ENCODE measurements at places on chromosomes 5 and 9.

DNA sequence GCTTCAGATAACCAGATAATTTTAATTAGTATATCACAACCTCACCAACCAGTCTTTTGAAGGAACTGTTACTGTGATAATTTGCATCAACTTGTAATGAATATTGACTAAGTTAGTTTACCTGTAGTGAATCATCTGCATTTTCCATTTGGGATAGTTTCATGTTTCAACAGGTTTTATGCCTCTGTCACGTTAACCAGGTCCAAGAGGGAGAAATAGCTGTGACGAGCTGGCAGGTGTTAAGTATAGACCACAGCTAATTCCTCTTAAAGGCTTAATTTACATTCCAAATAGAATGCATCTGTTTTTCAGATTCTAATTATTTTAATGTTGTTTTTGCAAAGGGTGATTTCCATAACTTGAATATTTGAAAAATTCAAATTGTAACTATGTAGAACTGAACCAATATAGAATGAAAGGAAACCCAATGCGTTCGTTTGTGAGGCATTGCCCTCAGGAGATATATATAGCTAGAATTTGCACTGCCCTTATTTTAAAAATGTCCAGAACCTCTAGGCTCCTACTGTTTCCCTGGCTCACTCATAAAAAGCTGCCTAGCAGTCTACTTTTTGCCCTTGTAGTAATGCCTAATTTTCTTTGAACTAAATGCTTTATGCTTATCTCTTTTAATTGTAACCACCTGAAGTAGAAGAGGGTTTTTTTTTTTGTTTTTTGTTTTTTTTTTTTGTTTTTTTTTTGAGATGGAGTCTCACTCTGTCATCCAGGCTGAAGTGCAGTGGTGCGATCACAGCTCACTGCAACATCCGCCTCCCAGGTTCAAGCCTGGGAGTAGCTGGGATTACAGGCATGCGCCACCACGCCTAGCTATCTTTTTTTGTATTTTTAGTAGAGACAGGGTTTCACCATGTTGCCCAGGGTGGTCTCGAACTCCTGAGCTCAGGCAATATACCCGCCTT lies 270.5 kb downstream of the SMARCA2 start:
- peak; percentile 14 for DNase-seq

GRCh38 chr5:14724633-14725032 lies 60.1 kb downstream of the OTULIN start:
- no peak for DNase-seq

GRCh38 chr5:180976518-180976917 lies 12.1 kb upstream of the BTNL3 start:
- DNase-seq = no peak

DNA sequence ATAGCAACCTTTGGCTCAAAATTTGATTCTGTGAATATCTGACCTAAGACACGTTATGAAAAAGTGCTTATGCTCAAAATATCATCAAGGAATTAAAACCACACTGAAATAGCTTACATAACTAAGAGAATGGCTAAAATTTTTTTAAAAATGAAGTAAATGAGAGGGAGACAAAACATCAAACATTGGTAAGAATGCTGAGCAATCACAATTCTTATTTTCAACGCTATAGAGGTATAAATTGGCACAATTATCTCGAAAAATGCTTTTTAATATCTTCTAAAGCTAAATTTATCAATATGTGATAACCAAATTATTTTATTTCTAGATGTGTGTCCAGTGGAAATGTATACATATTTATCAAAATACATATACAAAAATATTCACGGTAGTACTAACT lies 381.3 kb downstream of the ANXA1 start:
- DNase-seq = no peak

DNA sequence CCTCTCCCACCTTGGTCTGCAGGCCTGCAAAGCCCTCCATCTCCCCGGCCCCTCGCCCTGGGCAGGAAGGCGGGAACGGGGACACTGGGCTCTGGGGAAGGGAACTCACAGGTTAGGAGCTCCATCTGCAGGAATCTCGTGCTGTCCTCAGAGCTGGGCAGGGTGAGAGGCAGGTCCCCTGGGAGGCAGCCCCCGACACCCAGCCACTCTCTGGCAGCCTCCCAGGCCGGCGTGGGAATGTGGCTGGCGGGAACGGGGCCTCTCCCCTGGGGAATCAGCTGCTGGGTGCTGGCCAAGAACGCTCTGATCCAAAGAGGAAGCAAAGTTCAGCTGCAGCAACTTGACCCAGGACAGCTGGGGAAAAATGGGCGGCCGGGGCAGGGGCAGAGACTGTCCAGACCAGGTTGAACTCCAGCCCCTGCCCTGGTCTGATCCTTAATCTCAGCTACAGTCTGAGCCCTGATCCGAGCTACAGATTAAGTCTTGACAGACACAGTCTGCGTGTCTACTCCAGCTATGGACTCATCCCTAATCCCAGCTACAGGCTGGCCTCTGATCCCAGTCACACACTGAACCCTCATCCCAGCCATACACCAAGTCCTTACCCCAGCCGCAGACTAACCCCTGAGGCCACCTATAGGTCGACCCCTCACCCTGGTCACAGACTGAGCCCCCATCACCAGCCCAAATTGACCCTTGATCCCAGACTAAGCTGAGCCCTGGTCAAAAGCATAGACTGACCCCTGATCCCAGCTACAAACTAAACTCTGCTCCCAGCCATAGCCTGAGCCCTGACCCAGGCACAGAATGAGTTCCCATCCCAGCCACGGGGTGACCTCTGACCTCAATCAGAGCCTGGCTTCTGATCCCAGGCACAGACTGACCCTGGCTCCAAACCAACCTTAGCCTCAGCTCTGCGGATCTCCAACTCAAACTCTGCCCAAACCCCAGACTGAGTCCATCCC lies 37.3 kb upstream of the EGFL7 start:
- DNase-seq = peak; percentile 44

DNA sequence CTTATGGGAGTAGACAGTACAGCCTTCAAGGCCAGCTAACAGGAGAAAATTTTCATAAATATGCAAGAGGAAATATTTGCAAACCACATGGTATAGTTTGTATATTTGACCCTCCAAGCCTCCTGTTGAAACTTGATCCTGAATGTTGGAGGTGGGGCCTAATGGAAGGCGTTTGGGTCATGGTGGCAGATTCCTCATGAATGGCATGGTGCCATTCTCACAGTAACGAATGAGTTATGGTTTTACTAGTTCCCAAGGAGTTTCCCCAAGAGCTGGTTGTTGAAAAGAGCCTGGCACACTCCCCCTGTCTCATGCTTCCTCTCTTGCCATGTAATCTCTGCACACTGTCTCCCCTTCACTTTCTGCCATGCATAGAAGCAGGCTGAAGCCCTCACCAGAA lies 3.3 kb upstream of the PAIP1 start:
- DNase-seq = peak; percentile 14

DNA sequence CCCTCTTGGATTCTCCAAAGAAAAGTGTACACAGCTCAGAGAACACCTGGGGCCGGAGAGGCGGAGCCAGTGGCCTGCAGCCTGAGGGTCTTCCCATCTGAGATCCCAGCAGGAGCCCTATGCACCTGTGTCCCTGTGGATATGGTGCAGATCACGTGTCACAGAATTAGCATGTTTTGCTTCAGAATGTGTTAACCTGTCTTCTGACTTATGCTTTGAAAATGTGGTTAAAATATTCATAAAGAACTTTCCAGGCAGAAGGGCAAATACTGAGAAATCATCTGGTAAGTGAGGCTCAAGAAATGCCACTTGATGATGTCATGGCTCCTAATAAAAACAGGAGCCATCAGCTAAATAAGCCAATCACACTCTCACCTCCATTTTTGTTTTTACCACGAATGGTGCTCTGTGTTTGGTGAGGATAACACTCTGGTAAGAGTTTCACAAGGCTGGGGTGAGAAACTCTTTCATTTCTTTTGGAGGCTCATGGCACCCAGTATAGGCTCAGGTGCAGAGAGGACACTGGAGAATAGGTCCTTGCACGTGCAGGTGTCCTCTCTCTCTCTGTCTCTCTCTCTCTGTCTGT lies 279.8 kb downstream of the FSTL4 start:
- peak; percentile 58 for DNase-seq

- peak; percentile 42 for DNase-seq
These were observed 447 bp downstream of the CRAT start for GRCh38 chr9:129109952-129110739.

- DNase-seq = no peak
These were observed 151.0 kb downstream of the FER start for GRCh38 chr5:108898707-108899106.

DNA sequence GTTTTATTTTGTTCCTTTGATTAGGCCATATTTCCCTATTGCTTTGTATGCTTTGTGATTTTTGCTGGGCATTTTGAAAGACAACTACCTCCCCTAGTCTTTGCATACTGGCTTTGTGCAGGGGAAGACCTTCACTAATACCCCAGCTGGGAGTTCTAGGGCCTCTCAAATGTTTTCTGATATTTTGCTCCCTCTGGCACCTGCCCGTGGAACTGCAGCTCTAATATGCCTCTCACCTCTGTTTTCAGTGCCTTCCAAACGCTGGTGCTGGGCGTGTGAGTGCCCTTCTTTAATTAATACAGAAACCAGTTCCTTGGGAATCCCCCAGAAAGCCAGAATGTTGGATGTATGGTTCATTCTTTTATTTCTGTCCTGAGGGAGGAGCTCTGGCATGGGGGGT lies 204.5 kb downstream of the COMMD10 start:
- peak; percentile 28 for DNase-seq

- no peak for DNase-seq
These were observed 397.7 kb downstream of the TMEM38B start for GRCh38 chr9:106092083-106092482.

GRCh38 chr5:157303667-157304327 lies 37.9 kb downstream of the CYFIP2 start:
- peak; percentile 54 for DNase-seq
